ENCODE measurements at places on chromosomes 12 and 14.
A peak's percentile ranks its signal among the peaks of the same experiment; 100 is the strongest.

DNA sequence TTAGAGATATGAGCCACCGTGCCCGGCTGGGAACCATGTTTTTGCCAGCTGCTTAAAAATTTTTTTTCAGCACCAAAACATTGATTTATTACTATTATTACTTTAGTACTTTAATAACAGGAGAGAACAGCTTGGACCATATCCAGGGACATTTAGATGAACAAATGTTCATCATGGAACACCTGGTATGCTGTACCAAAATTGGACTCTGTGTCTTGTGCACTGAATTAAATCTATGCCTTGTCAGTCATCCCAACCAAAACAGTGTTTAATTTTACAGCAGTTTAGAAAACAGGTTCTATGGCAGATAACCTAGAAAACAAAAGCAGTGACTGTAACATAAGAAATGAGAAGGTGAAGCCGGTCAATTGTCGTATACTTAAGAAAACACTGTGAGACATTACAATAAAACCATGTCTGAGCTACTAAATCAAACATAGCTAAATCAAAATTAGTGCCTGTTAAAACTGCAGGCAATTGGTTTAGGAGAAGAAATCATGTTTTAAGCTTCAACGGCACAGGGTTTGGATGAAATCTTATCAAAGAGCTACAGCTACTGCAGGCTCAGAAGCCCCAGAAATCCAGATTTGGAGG, 58.2 kb upstream of the PYGL start:
- no peak for DNase-seq

DNA sequence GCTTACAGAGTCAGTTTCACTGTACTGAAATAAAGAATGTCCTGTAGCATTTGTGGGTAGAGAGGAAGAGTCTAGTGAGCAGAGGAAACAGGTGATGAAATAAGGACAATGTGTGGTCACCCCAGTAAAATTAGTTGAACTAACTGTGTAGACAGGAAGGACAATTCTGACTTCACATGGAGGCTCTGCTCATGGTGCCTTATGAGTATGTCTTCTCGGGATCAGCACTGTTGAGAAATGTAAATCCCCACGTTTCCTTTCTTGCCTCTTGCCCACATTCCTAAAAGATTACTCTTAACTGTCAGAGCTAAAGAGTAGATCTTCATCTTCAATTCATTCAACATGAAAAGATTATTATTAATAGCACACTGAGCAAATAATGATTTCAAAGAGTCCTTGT, 113.2 kb upstream of the FLRT2 start:
- peak; percentile 69 for DNase-seq

DNA sequence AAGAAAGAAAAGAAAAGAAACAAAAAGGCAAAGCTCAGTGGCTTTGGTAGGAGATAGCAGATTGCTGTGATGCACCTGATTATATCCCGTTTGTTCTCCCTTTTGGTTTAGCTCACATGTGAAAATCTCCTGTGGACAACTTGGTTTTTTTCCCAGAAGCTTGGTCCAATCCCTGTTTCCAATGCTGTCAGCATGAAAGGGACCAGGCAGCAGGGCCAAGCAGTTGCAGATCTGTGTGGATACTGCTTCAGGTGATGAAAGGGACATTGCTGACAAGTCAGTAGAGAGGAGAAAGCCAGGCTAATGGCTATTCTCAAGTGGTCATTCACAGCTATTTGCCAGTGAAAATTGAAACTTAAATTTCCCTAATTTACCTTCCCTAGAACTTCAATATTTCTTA, 18.8 kb upstream of the SLCO1A2 start:
- no peak for DNase-seq

- DNase-seq: peak; percentile 31
These were observed 180.8 kb downstream of the EFCAB11 start for GRCh38 chr14:89773644-89774316.

- peak; percentile 61 for DNase-seq
These were observed 163.4 kb downstream of the SAMD4A start for GRCh38 chr14:54730156-54730961.

- DNase-seq: peak; percentile 7
These were observed 62.3 kb downstream of the PRKD1 start for GRCh38 chr14:29865299-29865698.

- DNase-seq: no peak
These were observed 318.5 kb downstream of the BCAT1 start for GRCh38 chr12:24630446-24630845.

- DNase-seq: no peak
These were observed 10.4 kb upstream of the SYCP3 start for GRCh38 chr12:101749657-101750056.

DNA sequence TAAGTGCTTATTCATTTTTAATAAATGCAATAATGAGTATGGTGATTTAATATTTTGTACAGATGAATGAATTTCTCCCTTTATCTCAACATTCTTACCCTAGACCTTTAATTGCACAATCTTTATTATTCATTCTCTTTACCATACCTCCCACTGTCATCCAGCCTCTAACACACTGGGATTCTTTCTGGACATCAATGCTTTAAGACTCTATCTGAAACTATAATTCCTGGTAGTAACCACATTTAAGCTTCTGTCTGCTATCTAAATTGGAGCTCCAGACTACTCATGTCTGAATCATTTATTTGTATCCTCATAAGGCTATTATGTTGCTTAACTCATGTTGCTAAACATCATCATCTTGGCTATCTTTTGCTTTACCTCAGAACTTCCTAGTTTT, 270.2 kb downstream of the ALG10B start:
- DNase-seq: peak; percentile 5

GRCh38 chr12:85457016-85457415, 177.0 kb downstream of the ALX1 start:
- no peak for DNase-seq

Data from cardiac fibroblast (primary cell).